ENCODE measurements at places on chromosomes 3 and 15.

- no peak for DNase-seq
Observed at GRCh38 chr3:120450600-120451271, at the start of gene FSTL1. Gene FSTL1, minus strand, starts transcription at chr3:120450992. Its CDS starts 246 bp downstream, at chr3:120450746.

- no peak for DNase-seq
Observed at GRCh38 chr15:65393091-65393490, 15.3 kb upstream of the IGDCC3 start.

GRCh38 chr3:22361521-22361920 is 610.5 kb upstream of the ZNF385D start:
- no peak for DNase-seq

- no peak for DNase-seq
Observed at GRCh38 chr15:38878926-38879325, 314.3 kb upstream of the RASGRP1 start.

DNA sequence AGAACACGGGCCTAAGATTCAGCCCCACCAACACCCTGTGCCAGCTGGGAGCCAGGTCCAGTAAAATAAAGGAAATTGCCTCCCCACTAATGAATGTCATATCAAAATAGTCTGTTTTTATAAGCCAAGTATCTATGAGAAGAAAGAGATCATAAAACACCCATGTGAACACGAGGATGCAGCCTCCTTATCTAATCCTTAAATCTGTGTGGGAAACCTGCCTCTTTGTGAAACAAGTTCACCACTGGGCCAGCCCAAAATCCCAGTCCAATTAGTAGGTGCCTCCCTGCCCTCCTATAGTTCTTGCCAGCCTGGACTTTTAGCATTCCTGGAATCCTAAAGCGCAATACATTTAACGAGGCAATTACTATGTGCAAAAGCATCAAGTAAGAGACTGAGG is 42.0 kb downstream of the SCAPER start:
- no peak for DNase-seq

DNA sequence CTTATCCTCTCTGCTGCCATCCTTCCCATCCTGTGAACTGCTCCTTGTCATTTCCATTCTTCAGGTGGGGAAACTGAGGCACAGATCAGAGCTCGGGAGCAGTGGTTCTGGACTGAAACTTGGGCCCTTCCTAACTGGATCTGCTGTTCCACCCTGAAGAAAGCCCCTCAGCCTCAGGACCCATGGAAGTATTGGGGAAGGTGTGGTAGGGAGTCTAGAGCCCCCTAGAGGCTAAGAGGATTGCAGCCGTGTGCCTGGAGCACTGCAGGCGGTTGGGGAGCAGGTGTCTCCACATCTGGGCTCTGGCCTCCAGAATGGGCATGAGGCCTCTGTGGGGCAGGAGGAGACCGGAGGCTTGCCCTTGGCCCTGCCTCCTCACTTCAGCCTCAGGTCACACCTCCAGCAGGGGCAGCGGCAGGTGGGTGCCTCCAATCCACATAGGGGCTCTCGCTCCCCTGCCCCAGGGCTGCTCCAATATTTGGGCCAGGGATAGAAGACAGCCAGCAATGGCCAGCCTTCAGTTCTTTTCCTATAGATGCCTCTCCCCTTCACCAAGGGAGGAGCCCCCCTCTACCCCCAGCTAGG is 28.1 kb downstream of the DNAJB8 start:
- DNase-seq = no peak

- no peak for DNase-seq
Observed at GRCh38 chr3:184795522-184796190, 16.3 kb upstream of the VPS8 start.

DNA sequence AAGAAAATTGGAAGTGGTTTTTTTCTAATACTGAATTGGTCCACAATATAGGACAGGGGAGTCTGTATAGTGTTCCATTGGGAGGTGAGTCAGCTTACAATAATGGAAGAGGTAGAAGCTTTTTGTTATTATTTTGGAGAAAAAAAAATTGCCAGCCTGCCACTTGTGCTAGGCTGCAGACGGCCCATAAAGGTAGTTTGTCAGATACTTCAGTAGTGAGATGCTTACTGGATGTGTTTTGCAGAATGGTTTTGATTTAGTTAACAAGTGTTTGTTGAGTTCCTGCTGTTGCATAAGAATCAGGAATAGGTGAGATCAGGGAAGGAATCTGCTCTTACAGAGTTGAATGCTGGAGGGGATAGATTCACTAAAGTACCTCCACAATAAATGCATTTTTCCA is 1.0 kb downstream of the DTWD1 start:
- no peak for DNase-seq

- no peak for DNase-seq
Observed at GRCh38 chr3:151841801-151842200, 27.9 kb downstream of the AADAC start.

DNA sequence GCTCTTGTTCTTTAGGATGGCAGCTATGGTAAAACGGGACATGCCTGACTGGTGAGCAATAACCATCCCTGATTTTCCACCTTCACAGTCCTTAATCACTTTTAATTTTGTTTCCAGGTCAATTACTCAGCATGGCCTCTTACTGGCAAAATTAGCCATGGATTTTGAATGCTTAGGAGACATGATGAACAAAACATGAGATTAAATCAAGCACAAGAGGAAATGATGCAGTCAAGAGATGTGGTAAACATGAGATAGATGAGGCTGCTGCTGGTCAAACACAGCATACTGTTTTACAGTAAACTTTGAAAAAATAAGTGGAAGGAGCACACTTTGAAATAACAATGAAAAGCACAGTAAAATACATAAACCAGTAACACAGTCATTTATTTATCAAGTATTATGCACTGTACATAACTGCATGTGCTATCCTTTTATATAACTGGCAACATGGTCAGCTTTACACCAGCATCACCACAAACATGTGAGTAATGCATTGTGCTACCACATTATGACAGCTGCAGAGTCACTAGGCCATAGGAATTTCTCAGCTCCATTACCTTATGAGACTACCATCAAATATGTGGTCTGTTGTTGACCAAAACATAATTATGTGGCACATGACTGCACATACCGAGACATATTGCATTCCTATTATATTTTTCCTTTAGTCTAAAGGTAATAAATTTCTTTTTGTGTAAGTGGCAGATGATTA is 30.1 kb upstream of the ZNF502 start:
- DNase-seq = no peak

GRCh38 chr3:113094337-113095221 is 103.8 kb downstream of the GTPBP8 start:
- DNase-seq = no peak

DNA sequence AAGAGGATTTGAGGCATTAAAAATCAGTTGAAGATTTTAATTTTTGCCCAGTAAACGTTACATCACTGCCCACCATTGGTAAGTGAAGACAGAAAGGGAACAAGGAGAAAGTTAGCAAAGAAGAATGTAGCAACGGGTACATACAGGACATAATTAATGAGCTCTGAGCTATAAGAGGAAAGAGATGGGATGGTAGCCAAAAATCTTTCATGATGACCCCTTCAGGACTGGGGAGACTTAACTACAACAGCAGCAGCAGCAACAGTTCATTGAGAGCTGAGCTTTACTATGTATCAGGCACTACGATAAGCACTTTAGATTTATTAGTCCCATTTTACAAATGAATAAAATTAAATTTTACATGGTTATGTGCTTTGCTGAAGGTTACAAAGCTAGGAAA is 18.4 kb downstream of the EMC4 start:
- DNase-seq = no peak

- DNase-seq = no peak
Observed at GRCh38 chr3:23183731-23184130, 19.4 kb upstream of the UBE2E2 start.

GRCh38 chr15:89495638-89496145 is 691 bp downstream of the RHCG start:
- no peak for DNase-seq

GRCh38 chr3:106333911-106334618 is 465.3 kb upstream of the CBLB start:
- DNase-seq = no peak

DNA sequence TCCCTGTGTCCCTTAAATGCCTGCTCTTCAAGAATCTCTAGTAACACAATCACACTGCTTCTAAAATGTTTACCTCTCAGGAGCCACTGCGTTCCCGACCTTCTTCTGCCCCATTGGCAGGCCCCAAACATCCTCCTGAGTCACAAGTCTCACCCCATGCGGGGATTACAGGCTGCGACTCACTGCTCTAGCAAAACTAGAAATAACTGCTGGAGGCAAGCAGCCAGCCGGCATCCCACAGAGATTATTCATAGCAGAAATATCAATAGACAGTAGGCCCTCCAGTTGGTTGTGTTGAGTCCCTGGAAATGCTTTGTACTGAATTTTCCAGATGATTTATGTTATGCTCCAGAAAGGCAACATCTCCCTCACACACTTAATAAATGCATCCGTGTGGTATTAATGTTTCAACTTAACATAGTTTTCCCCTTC is 64.8 kb downstream of the RFTN1 start:
- DNase-seq = no peak

DNA sequence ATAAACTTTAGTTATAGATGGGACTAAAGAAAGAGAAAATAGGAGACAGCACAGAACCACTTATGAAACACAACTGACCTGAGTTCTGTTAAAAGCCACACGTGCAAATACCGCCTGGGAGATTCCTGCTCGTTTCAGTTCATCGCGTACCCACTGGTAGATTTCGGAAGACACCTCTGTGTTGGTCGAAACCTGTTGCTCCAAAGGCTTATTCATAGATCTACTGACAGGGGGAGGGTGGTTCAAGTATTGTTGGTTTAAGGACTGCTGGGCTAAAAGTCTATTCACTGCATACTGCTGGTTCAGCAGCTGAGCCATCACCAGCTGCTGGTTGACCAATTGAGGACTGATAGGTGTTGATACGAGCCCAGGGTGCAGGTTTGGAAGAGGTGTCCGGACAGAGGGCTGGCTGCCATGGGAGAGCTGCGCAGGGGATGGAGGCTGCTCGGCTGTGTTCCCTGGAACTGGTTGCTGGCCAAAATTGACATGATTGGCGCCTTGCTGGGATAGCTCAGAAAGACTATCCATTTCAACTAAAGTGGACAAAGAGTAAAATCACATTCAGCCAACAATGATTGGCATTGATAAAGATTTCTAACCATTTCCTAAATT is 30.6 kb downstream of the SATB1 start:
- no peak for DNase-seq

GRCh38 chr15:92161039-92161670 is 232.5 kb upstream of the ST8SIA2 start:
- no peak for DNase-seq

- DNase-seq = no peak
Observed at GRCh38 chr15:32908135-32908801, 190.5 kb downstream of the GREM1 start.

- DNase-seq = no peak
Observed at GRCh38 chr15:101488300-101489164, 975 bp downstream of the PCSK6 start.

DNA sequence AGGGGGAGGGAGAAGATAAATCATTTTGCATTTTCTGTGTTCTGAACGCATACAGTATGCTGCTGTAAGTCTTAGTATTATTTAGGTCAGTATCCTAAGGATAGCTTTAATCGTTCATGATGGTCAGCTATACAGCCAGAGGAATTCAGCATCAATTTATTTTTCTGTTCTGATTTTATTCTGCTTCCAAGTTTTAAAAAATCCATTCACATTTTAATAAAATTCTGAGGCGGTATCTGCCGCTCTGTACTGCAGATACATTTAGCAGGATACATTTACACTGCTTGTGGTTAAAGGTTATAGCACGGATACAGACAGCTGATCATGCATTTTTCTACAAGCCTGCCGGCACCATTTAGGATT is 17.8 kb downstream of the ZBTB38 start:
- DNase-seq = no peak

- DNase-seq = no peak
Observed at GRCh38 chr3:192745150-192745549, 17.8 kb upstream of the FGF12 start.

DNA sequence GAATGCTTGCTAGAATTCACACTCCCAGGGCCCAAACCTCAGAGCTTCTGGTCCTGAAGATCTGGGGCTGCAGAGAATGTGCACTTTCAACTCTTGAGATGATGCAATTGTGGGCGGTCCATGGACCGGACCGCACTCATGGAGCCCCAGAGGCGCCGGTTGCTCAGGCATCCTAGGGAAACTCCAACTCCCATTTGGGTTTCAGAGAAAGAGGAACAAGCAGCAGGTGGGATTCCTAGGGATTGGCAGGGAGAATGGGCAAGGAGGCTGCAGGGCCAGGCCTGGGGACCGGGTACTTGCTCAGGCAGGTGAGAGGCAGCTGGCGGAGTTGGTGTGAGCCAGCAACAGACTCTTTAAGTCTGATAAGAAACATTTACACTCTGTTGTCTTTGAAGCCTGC is 3.5 kb downstream of the NOX5 start:
- no peak for DNase-seq

DNA sequence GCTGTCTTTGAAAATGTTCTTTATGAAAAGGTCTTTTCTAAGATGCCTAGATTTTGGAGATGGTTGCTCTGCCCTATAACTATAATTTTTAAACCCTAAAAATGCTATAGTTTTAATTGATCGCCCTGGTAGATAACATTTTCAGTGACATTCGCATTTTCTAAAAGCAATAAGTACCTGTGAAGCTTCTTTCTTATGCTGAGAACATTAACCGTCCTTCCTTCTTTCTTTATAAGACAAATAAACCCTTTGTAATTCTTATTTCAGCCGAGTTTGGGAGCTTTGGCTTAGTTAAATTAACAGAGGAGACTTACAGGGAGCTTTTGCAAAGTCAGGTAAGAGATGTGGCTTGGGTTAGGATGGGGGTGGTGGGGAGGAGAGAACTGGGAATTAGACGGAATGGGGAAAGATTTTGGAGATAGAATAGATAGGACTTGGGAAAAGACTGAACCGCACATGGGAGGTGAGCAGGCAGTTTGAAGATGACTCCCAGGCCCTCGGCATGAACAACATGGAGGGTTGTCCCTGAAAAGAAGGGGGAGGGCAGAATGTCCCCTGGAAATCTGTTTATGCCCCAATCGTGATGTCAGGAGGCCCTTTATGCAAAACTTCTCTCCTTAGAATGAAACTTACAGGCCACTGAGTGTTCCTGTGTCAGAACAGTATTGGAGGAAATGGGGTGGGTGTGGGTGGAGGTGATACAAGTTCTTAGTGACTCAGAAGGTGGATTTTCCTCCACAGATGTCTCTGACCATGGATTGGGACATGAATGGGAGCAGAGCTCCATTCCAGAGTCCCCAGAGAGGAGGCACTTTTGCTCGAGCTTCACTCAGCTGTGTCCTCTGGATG is 76.2 kb upstream of the LARS2 start:
- DNase-seq = no peak
